ENCODE measurements at places on chromosomes 6 and 20. TPM values are rescaled to one million over a fixed set of nuclear protein-coding genes. Genes with fewer than 3 reads are reported as not detected.

- no peak for DNase-seq
These were observed 143.4 kb downstream of the DHX35 start for GRCh38 chr20:39105551-39105950.

DNA sequence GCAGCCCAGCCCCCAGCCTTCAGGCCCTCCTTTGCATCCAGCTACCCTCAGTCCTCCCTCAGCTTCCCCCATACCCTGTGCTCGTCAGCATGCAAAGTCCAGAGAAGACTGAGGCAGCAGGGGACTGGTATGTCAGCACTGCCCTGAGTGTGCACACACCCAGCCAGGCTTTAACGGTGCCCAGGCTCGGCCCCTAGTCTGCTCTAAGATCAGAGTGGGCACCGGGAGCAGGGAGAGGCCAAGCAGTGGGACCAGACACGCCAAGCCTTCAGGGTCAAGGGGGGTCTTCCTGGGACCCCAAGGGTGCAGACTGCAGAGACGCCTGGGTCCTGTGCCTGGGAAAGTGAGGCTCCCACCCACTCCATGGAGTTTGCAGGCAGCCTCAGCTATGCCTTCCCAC is 74.7 kb downstream of the GPR63 start:
- no peak for DNase-seq

DNA sequence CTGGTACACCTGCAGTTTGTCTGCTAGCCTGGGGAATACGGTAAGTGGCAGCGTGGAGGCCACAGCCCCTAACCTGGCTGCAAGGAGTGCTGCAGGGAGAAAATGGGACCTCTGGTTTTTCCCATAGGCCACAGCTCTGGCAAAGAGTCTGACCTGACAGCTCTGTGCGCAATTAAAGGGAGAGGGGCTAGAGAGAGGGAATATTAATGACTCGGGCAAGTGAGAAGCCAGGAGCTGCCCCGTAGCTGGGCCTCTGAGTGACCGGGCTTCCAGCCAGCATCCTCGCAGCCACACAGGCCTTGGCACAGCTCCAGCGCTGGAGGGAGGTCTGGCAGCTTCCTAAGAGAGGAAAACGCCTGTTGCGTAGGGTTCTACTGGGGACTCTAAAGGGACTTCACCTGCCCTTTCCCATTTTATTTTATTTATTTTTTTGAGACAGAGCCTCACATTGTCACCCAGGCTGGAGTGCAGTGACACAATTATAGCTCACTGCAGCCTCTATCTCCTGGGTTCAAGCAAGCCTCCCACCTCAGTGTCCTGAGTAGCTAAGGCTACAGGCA is 18.2 kb upstream of the OCSTAMP start:
- DNase-seq, result peak; percentile 69

DCBLD1 gene
- total RNA-seq, result 19.4 TPM

Measured in transverse colon (tissue), 4 donors.